ENCODE measurements at places on chromosomes 6 and 20.

DNA sequence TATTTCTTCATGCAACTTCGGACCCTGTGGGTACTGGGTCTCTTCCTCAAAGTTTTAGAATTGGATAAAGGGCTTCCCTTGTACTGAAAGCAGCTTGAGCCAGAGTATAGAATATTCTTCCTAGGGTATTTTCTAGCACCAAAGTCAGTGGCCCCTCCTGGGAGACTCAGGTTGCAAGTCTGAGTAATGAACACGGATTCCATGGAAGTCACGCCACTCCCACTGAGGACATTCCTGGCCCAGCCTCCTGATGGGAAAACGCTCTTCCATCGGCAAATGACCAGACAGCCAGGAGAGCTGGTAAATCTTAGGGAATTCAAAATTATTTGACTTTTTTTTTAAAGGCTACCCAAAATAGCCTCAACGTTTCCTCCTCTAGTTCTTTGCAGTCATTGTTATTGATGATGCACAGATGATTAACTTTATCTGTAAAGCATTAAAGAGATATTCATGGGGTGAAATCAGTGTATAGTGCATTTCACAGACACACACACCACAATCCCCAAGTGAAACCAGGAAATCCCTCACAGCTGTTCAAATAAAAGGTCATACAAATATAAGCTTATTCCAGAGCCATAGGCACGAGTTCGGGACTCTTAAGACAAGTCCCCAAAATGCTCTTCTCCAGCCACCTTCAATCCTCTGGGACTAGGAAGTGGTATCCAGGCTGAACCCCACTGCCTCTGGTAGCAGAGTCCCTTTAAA, 248.8 kb downstream of the SOD2 start:
- no peak for DNase-seq

DNA sequence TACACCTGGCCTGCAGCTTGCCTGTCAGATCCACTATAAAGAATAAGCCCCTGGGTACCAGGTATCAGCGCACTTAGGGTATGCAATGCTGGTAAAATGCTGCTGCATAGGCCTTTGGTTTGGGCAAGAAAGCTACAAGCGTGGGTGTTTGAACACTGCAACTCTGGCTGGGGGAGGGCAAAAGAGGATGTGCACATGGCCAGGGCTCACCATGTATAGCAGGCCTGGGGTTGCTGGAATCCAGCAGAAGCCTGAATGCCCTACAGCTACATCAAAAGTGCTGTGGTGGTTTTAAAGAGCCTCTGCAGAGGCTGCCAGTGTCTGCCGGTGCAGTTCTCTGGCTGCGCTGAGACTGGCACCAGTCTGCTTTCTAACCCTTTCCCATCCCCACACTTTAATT, 51.7 kb downstream of the UQCC1 start:
- DNase-seq: no peak

GRCh38 chr6:35558571-35558970, 45.9 kb upstream of the TULP1 start:
- DNase-seq: no peak

- DNase-seq: no peak
Observed at GRCh38 chr6:105015482-105015881, 58.6 kb downstream of the LIN28B start.

DNA sequence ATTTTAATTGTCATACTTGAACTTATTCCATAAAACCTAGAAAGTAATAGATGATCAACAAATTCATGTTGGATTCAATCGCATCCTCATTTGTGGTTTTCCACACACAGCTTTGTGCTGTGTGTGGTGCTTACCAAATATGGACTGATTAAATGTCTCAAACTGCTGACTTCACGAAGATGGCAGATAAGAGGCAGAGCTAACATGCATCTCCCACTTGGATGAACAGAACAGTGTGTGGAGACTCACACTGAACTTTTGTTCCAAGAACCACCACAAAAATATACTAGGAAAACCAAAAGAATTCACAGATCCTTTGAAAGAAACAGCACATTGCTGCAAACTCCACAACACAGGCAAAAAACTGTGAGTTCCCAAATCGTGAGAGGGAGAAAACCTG, 603.7 kb downstream of the TENT5A start:
- no peak for DNase-seq

DNA sequence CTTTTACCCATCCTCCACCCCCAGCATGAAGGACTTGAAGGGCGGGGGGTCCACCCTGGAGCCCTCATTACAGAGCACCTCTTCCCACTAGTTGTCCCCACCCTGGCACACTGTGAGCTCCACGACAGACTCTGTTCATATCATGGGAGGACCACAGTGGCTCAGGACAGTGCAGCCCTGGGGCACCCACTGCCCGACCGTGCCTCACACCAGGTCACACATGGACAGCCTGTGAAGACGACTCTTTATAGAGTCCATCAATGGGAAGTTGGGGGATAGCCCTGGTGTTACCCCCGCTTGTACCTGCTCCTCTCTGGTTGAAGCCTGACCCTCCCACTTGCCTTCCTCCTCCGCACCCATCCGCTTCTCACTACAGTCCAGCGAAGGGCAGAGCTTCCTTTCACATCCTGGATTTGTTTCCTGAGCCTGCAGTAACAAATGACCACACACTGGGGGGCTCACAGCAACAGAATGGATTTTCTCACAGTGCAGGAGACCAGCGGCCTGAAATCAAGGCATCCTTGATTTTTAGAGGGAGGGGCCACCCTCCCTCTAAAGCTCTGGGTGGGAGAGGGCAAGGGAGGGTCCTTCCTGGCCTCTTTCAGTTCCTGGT, 15.5 kb downstream of the ZNF831 start:
- no peak for DNase-seq

DNA sequence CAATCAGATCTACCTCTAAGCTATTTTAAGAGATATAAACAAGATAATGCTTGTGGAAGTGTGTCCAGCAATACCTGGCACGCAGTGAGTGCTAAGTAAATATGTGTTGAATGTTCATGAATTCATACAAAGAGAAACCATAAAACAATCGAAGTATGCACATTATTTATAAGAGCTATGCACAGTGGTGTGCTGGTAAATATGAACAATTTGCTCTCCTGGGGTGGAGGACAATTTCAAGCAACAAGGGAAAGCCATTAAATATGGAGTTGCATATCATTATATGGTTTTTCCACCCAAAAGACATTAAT, 526.6 kb upstream of the MARCKS start:
- no peak for DNase-seq

DNA sequence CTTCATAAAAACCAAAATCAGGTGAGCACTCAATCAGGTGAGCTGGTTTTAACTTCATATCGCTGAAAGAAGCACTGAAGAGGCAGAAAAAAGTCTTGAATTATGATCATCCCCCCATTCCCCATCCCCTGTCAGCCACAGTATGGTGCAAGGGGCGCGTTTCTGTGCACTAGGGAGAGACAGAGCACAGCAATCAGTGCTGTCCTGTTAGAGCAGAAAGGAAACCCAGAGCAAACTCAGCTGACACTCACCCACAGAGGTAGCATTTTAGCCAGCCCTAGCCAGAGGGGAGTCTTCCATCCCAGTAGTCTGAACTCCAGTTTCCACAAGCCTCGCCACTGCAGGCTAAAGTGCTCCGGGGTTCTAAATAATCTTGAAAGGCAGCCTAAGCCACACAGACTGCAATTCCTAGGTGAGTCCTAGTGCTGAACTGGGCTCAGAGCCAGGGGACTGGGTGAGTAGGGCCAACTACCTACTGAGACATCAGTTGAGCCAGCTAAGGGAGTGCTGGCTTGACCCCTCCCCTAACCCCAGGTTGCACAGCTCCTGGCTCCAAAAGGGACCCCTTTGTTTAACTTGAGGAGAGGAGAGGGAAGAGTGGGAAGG, 1352.6 kb upstream of the GJE1 start:
- DNase-seq: no peak

GRCh38 chr20:32522776-32523612, 62.1 kb downstream of the NOL4L start:
- no peak for DNase-seq

DNA sequence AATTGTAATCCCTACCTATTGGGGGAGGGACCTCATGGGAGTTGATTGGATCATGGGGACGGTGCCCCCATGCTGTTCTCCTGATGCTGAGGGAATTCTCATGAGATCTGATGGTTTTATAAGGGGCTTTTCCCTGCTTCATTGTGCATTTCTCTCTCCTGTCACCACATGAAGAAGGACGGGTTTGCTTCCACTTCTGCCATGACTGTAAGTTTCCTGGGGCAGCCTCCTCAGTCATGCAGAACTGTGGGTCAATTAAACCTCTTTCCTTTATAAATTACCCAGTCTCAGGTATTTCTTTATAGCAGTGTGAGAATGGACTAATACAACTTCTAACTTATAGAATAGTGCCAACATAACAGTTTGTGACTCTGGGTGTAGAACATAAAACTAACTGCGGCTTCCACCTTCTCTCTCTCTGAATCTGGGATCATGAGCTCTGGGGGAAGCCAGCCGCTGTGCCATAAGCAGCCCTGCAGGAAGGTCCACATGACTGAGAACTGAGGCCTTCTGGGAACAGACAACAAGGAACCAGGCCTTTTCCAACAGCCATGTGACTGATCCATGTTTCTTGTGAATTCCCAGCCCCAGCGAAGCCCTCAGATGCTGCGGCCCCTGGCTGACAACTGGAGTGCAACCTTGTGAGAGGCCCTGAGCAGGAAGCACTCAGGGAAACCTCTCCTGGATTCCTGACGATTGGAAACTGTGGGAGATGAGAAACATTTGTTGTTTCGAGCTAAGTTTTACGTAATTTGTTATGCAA, 3.4 kb upstream of the HLA-A start:
- DNase-seq: no peak

DNA sequence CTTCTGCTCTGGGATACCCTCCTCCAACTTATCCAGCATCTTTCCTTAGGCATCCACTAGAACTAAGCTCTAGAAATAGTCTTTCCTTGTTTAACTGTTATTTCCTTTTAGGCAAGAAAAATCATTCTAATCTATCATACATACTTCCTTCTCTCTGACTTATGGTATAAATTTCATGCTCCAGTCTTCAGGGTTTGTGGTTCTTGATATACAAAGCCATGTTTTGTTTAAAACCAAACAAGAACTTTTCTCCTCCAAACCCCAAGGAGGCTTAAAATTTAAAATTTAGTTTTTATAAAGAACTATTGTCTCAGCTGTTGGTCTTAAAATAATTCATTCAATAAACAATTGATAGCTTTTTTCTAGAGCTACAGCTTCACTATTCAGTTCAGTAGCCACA, 77.2 kb downstream of the CD164 start:
- no peak for DNase-seq

DNA sequence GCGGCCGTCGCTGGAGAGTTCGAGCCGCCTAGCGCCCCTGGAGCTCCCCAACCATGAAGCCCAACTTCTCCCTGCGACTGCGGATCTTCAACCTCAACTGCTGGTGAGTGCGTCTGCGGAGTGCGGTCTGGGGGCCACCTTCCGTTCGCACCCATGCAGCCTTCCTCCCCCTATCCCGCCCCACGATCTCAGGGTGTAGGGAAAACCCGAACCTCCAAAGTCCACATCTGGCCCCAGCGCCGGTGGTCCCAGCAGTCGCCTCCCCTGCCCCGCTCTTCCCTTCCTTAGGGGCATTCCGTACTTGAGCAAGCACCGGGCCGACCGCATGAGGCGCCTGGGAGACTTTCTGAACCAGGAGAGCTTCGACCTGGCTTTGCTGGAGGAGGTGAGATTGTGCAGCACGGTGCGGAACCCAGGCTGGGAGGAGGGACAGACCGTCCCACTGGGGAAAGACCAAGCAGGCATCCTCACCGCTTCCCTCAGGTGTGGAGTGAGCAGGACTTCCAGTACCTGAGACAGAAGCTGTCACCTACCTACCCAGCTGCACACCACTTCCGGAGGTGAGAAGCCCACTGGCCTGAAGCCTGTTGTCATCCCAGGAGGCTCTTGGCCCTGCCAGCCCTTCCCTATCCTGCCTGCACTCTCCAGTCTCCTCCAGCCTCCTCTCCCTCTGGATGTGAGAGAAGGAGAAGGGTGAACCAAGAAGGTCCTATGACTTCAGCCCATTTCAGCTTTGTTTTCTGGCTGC, 719 bp downstream of the SMPD2 start:
- DNase-seq: no peak

GRCh38 chr6:170022827-170023619, 267.9 kb downstream of the DLL1 start:
- DNase-seq: no peak

DNA sequence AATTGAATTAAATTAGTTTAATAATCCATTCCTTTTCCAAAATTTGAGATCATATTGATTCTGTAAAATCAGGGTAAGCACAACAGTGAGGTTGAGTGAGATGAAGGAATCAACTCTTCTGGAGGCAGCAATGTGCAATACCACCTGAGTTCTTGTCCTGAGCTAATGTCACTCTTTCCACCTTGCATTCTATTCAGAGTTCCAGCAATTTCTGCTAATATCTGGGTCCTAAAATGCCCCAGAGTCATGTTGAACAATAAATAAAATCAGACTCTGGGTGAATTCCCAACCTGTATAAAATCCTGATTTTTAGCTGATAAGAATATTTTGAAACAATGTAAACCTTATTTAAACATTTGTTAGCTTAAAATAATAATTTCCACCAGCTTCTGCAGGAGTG, 590.8 kb upstream of the ADGRB3 start:
- no peak for DNase-seq

- no peak for DNase-seq
Observed at GRCh38 chr20:31670371-31671228, 32.9 kb downstream of the COX4I2 start.

- DNase-seq: no peak
Observed at GRCh38 chr20:36541227-36541767, at the start of gene MYL9. MYL9 (plus strand) TSS chr20:36541519; CDS start chr20:36544885, 3,366 bp downstream.

- DNase-seq: no peak
Observed at GRCh38 chr20:39112178-39112743, 150.1 kb downstream of the DHX35 start.

DNA sequence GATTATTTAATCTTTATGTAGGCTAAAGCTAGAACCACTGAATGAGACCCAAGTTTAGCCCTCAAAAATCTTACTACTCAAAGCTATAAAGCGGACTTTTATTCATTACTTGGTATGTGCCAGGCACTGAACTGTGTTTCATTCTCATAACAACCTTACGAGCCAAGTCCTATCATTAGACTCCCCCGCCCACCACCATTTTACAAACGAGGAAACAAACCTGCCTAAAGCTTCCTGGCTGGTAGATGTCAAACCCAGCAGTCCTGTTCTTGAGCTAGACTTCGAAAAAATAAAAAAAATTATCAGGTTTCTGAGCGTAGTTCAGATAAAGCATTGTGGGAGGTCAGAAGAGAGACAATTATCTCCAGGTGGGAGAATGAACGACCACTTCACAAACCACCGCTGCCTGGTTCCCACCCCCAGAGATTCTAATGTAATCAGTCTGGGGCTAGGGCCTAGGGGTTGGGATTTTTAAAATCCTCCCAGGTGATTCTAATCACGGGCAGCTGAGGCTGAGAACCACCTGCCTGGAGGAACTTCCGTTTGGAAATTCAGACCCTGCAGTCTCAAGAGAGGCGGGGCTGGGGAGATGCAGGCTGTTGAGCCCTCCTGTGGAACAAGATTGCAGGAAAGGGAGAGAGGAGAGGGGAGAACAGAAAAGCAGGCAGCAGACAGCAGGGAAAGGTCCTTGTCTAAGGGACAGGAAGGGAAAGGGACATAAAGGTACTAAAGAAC, 8.6 kb downstream of the ADTRP start:
- no peak for DNase-seq
